ENCODE measurements at places on chromosomes 1 and 21. TPM values are rescaled to one million over a fixed set of nuclear protein-coding genes. Genes with fewer than 3 reads are reported as not detected.

DNA sequence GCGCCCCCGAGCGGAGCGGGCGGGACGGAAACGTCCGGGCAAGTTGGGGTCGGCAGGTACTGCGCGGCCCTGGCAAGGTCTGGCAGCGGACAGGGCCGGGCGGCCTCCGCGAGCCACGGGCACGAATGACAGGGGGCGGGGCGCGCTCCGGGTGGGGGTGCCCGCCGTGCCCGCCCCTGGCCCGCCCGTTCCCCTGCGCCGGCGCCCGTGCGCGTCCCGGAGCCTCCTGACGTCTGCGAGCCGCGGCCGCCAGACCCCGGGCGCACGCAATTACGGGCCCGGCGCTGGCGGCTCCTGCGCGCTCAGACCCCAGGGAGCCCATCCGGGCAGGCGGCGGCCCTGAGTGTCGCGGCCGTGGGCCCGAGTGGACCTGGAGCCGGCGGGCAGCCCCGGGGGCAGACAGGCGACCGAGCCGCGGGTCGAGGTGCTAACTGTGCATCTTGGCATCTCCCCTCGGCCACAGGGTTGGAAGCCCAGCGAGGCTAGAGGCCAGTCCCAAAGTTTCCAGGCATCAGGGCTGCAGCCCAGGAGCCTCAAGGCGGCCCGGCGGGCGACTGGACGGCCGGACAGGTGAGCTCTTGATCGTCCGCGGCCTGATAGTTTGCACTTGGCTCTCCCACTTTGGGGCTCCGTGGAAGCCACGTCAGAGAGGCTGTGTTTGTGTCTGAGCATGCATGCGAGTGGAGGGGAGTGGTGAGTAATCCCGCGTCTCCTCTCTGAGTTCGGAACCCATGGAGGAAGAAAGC lies 918 bp downstream of the MIB2 start:
- no peak for DNase-seq

DNA sequence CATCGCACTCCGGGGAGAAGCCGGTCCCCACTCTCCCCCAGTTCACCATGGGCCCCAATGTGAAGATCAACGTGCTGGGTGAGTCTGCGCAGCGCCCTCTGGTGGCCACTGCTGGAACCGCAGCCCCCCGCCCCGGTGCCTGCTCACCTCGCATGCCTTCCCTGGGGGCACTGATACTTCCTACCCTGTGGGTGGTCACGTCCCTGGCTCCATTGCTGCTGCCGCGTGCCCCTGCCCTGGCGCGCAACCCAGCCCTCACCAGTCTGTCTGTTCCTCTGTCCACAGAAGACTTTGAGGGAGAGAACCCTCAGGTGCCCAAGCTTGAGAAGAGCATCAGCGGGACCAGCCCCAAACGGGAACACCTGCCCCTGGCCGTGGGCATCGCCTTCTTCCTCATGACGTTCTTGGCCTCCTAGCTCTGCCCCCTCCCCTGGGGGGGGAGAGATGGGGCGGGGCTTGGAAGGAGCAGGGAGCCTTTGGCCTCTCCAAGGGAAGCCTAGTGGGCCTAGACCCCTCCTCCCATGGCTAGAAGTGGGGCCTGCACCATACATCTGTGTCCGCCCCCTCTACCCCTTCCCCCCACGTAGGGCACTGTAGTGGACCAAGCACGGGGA lies 7.6 kb downstream of the EFNA3 start:
- DNase-seq, result peak; percentile 63

DNA sequence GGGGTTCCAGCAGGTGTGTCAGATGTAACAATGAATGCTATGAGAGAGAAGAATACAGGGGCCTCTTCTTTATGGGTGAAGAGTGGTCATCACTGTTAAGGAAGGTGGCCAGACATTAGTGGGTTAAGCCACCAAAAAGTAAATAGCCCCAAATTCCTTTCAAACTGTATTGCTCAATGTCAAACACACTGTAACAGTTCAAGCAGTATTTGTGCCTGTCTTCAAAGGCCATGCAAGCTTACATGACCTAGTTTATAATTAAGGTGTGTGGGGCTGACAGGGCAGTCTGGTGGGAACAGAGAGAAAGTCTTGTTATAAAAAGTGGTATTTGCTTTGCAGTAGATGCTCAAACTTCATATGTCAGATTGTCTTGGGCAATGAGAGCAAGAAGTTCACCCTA lies 18.5 kb downstream of the CHIT1 start:
- DNase-seq, result no peak

DNA sequence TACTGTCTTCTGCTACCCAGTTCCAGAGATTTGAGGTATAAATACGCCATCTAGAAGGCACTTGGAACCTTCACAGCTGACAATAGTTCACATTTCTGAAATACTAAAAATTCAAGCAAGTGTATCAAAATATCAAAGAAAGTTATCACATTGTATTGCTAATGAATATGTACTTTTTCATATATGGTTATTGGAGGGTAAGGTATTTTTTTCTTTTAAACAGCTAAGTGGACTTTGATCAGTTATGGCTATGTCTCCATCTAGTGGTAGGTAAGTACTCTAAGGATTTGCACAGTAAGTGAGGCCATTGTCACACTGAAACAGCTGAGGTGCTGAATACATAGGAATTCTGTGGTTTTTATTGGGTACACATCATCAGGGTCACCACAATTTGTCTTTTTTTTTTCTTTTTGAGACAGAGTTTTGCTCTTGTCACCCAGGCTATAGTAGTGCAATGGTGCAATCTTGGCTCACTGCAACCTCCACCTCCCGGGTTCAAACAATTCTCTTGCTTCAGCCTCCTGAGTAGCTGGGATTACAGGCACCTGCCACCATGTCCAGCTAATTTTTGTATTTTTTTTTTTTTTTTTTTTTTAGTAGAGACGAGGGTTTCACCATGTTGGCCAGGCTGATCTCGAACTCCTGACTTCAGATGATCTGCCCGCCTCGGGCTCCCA lies 49.1 kb upstream of the CR2 start:
- DNase-seq, result peak; percentile 76

DNA sequence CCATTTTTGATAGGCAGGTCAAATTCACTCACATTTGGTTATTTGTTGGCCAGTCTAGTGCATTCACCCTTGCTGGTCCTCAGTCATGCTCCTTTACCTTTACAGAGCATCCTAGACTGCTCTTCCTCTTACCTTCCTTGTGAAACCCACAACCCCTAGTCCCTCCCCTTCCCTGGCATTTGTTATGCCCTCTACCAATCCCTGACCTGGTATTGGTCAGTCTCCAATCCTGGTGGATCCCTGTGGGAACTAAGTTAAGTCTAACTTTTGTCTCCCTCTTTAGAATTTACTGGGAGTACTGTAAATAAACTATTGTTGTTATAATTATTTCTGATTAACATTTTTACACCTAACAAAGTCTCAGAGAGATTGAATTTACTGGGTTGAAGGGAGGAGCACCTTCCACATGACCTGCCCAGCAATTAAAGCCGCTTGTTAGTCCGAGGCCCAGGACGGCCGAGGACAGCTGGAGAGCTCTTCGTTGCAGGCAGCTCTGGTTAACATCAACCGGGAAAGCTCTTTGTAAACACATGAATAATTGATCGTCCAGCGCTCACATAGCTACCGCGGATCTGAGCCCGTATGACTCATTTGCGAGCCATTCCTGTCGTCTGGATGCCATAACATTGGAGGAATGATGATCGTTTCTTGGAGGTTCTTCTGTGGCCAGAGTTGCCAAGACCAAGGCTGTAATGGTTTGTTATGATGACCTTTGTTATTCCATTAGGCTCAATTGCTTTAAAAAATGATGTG lies 31.9 kb downstream of the MTARC1 start:
- DNase-seq, result peak; percentile 77

DNA sequence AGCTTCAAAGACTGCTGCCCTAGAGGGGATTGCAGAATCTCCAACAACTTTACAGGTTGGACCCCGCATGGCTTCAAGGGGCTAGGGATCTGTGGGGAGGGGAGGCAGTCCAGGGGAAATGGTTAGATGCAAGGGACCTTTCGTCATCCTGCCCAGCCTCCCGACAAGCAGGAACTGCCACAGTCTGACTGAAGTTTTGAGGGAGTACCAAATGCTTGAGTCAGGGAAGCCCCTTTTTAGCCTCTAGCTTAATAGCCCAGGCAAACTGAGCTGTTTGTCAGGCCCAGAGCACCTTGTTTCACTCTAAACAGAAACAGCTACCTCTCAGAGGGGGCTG lies 1.1 kb downstream of the TOR3A start:
- DNase-seq, result no peak

GRCh38 chr1:21552715-21553114 lies 43.5 kb downstream of the ALPL start:
- DNase-seq, result peak; percentile 56

DNA sequence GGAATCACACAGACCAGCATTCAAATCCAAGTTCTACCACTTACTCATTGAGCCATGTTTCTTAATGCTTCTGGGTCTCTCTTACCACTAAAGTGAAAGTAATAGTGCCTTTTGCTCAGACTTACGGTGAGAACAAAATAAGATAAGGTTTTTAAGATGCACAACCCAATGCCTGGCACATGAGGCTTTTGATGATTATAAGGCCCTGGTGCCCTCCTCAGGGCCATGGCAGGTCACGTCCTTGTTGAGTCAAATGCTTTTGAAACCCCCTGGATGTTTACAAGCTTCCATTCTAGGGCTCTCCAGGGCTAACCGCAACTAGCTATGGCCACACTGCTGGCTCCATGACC lies 76.0 kb downstream of the TENT5C start:
- DNase-seq, result no peak

DNA sequence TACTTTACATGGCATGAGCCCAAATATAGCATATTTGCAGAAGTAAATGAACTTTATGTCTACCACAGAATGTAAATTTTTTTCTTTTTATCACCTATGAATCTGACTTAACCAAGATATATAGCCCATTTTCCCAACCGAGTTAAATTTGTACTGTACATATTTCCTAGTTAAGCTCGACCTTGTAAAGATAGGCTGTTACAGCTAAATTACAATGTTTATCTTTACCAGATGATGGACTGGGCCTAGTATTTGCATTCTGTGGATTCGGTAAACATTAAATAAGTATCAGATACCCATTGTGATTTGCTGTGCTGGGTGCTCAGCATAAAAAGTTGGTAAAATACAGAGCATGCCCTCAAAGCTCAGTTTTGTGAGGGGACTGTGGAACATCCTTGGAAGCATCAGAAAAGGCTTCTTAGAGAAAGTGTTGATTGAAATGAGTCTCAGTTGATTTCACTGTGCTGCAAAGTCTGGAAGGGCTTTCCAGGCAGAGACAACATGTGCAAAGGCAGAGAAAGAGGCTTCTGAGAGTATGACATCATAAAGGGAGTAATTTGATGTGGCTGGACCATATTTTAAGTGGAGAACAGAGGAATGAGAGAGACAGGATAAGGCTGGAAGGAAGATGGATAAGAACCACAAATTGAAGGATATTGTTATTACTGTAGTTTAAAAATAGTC lies 27.4 kb downstream of the MORC3 start:
- peak; percentile 19 for DNase-seq

GRCh38 chr1:100649146-100649545 lies 70.4 kb upstream of the VCAM1 start:
- DNase-seq, result no peak

DNA sequence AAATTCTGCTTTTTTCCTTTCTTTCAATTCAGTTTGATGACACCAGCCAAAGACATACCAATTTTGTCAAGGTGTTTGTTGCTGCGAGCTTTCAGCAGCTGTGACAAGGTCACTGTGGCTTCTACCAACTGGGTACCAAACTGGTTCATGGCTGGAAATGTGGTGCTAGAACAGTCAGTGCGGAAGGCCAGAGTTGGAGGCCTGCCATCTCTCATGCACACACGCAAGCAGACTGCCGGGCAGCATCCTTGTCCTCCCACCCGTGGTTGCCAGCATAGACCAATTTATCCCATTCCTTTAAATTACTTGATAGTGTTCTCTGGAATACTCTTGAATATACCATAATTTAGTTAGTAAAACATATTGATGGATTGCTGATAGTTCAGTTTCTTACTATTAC lies 79.9 kb upstream of the GPR52 start:
- no peak for DNase-seq

- DNase-seq, result no peak
Measured at GRCh38 chr1:84541679-84542078, 32.6 kb downstream of the CTBS start.

GRCh38 chr1:80565406-80565805 lies 1235.3 kb upstream of the ADGRL2 start:
- no peak for DNase-seq

DNA sequence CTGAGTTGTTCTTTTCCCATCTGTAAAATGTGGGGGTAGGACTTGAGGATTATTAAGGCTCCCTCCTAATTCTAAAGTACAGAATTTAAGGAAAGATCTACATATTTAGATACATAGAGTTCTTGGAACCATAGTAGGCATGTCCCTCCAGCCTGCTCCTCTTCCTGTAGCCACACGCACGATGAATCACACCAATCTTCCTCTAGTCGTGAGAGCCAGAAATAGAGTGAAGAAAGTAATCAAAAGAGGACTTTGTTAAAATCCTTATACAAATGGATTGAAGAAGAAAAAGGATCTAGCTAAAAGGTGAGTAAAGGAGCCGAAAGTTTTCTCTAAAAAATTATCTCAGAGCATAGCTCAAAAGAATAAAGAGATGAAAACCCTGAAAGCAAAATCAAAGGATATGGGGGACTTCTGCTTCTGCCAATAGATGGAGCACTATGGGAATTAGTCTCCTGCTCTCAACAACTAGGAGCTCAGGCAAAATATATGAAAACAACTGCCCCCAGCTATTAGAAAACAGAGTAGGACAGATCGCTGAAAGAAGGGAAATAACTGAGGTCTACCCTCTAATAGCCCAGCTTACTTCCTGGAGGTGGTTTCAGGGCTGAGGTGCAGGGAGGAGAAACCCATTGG lies 8.5 kb downstream of the C1orf141 start:
- DNase-seq, result no peak

DNA sequence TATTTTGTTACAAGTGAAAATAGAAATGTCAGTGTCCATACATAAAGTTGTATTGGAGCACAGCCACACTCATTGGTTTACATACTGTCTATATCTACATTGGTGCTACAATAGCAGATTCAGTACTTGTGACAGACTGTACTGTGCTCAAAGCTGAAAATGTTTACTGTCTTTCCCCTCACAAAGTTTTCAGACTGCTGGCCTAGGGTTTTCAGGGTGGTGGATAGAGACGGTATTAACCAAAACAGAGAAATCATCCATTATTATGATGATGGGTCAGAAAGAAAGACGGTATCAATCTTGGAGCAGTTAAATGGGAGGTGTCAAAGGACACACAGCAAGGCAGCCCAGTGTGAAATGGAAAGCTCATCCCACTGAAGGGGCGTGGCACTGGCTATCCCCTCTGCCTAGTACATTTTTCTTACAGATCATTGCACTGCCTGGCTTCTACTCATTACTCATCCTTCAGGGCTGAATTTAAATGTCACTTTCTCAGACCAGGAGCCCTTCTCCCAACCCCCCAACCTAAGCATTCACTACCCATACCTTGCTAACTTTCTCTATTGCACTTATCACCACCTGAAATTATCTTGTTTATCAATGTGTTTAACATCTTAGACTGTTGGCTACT lies 10.2 kb downstream of the JAK1 start:
- peak; percentile 28 for DNase-seq

- DNase-seq, result no peak
Measured at GRCh38 chr1:171645553-171646248, 6.8 kb downstream of the MYOC start.

The PLPPR4 gene
- 0.57 TPM for total RNA-seq

The XCL2 gene
- total RNA-seq, result not detected

The SPRR2E gene
- not detected for total RNA-seq

The ADAMTS4 gene
- not detected for total RNA-seq

The MAP3K21 gene
- total RNA-seq, result 5.9 TPM

The RRP1 gene
- 77.7 TPM for total RNA-seq

The TCEA3 gene
- total RNA-seq, result 0.89 TPM

The NBPF9 gene
- total RNA-seq, result 18.0 TPM

The HES2 gene
- total RNA-seq, result 3.9 TPM

The STUM gene
- not detected for total RNA-seq

Measured in A172 (cell line).